Activated T-cell treated with anti-CD3 and anti-CD28 coated beads, Interleukin-2, amount 50 U/mL, for 72 hours (primary cell): ENCODE measurements at places on chromosomes 6 and 20.

DNA sequence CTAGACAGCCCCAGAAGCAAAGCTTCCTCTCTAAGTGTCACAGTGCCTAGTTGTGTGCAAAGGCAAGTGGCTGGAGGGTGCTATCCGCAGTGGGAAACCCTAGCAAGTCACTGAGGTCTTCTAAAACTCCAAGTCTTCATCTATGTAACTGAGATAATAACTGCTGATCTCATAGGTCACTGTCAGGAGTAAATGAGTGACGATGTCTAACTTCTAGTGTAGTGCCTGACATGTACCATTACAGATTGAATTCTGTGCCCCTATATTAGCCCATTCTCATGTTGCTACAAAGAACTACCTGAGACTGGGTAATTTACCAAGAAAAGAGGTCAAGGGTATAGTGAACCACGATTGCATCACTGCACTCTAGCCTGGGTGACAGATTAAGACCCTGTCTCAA is 253.5 kb upstream of the JARID2 start:
- DNase-seq, result no peak

- DNase-seq, result no peak
Observed at GRCh38 chr6:20479060-20479459, 55.2 kb upstream of the CDKAL1 start.

GRCh38 chr6:46288835-46289234 is 118.1 kb upstream of the ENPP5 start:
- DNase-seq, result no peak

DNA sequence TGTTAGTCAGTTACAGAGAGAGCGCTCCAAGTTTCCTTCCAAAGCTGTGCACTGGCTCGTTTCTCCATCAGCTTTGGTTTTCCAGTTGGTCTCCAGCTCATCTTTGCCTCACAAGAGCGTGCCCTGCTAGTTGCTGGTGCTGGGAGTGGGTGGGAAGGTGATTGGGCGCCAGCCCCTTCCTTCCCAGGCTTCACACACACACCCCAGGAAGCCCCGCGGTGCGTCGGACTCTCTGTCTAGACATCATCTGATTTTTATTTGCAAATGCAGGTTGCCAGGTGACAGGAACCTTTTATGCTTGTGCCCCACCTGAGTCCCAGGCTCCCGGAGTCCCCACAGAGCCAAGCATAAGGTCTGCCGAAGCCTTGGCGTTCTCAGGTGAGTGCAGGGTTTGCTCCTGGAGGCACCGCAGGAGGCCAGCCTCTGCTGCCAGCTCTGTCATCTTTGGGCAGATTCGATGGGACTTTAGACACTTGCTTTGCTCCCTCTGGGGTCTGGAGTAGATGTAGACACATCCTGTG is 7.1 kb downstream of the IRF4 start:
- no peak for DNase-seq

- no peak for DNase-seq
Observed at GRCh38 chr6:159152041-159152440, 17.2 kb upstream of the FNDC1 start.
